Suppressor macrophage (primary cell): ENCODE measurements at places on chromosomes 3 and 15.
A peak's percentile ranks its signal among the peaks of the same experiment; 100 is the strongest.

- DNase-seq = peak; percentile 67
These were observed 213.7 kb downstream of the PDCD6IP start for GRCh38 chr3:34012102-34012461.

DNA sequence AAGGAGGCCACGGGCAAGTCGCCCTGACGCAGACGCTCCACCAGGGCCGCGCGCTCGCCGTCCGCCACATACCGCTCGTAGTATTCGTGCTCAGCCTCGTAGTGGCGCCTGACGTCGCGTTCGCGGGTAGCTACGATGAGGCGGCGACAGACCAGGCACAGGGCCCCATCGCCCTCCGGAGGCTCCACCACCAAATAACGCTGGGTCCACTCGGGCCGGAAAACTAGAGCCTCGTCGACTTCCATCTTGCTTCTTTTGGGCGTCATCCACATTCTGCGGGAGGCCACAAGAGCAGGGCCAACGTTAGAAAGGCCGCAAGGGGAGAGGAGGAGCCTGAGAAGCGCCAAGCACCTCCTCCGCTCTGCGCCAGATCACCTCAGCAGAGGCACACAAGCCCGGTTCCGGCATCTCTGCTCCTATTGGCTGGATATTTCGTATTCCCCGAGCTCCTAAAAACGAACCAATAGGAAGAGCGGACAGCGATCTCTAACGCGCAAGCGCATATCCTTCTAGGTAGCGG, at the start of gene EPM2AIP1:
EPM2AIP1 (minus strand) TSS at position 326 of the 520 bp plus-strand sequence; CDS start at position 272, 54 bp downstream.
- no peak for DNase-seq

DNA sequence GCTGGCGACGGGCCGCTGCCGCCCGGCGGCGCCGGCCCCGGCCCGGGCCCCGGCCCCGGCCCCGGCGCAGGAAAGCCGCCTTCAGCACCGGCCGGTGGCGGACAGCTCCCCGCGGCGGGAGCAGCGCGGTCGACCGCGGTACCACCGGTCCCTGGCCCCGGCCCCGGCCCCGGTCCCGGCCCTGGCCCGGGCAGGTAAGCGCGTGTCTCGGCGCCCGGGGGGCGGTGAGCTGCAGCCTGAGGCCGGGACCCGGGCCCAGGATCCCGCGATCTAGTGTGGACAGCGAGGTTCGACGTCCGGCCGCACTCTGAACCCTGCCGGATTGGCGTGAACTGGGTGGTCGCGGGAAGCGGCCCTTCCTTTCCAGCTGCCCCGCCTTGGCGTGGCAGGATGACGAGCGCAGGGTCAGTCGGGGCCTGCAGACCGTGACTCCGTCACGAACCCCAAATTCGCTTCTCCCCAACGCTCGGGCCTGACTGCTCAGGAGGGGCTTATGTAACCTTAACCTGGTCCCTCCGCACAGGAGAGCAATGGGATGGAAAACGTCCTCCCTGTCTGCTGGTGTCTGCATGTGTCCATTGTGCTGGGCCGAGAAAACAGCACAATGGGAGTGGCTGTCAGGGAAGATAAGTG, 472 bp downstream of the BSN start:
- DNase-seq = no peak

DNA sequence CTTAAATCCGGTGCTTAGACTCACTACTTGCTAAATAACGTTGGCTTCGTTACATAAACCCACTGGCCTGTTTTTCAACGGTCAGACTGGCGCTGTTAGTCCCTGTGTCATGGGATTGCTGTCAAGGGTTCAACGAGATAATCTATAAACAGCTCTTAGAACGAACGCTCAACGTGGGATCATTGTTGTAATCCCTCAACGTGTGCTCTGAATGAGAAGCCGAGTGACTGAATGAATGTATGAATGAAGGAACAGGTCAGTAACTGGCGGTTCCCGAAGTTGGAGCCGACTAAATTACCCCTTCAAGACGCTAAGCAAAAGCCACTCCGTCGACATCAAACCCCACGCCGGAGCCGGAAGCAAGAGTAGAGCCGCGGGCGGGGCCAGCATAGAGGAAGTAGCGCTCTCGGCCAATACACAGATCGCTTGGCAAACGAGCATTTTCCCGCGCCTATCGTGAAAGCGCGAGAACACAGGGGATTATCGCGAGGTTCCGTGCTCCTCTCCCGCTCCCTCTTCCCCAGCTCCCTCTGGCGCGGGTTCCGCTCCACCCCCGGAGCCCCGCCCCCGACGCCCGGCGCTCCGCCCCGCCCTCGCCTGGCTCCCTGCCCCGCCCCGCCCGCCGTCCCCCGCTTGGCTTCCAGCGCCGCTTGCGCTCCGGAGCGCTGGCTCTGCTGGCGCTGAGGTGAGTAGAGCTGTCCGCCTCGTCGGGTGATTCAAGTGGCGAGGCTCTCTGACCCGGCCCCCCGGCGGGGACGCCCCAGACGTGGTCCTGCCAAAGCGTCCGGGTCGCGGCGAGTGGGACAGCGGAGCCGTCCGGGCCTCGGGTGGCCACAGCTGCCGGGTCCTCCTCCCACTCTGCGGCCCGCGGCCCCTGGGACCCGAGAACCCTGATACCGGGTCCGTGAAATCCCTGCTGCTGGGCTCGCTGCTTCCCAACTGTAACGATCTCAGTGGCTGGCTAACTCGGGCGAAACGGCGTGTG, at the start of gene LRRC28:
LRRC28 (plus strand) TSS at position 625 of the 985 bp plus-strand sequence. CDS start 4,477 bp downstream, outside the sequence.
- DNase-seq = peak; percentile 100

- DNase-seq = no peak
These were observed 21.8 kb upstream of the SIAH2 start for GRCh38 chr3:150784747-150785125.

DNA sequence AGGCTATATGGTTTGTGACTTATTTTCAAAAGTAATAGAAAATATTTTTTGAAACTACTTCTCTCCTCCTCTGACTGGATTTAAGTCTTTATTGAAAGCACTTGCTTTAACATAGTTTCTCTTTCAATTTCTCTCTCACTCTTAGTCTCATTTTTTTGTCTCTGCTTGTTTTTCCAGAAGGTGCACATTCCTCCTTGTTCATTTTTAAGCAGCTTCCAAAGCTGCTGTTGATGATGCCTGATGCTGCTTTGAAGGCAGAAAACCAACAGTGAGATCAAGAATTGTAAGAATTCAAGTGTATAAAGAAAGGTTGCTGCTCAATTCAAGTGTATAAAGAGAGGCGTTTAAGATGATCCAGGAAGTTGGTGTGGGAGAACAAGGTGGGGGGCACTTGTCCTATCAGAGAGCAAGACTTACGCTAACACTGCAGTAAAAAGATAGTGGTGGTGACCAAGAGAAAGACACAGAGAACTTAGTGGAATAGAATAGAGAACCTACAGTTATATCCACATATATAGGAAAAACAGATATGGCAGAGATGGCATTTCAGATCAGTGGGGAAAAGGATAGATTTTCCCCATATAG, 12.1 kb downstream of the NR2C2 start:
- DNase-seq = no peak

DNA sequence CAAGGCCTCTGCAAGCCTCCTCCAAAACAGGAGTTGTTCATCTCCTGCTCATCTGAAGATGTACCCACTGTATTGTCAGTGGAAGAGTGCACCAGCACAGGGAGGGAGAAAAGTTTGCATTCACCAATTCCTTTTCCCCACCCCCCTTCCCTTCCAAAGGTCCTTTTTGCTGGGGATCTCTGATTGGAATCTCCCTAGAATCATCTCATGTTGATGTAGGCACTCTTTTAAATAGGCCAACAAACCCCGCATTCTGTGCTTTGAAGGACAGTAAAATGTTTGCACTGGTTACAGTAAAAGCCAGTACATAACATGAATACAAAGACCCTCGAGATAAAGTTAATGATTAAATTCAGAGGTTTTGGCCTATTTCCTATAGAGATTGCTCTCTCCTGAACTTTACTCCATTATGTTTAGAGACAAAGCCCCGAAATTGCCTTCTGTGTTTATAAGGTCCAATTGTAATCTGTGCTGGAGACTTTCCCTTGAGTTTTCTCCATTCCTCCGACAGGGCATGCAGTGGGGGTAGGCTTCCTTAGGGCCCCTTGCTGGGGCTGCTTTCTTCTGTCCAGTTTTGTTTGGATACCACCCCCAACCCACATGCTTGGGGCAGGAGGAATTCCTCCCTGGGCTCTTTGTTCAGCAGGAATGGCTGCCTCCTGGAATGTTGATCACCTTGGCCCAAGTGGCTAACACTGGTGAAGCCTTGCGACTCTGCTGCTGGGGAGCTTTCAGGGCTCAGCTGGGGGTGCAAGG, 22.5 kb downstream of the TRIM71 start:
- no peak for DNase-seq

GRCh38 chr3:27681249-27681748, 40.8 kb downstream of the EOMES start:
- peak; percentile 88 for DNase-seq

DNA sequence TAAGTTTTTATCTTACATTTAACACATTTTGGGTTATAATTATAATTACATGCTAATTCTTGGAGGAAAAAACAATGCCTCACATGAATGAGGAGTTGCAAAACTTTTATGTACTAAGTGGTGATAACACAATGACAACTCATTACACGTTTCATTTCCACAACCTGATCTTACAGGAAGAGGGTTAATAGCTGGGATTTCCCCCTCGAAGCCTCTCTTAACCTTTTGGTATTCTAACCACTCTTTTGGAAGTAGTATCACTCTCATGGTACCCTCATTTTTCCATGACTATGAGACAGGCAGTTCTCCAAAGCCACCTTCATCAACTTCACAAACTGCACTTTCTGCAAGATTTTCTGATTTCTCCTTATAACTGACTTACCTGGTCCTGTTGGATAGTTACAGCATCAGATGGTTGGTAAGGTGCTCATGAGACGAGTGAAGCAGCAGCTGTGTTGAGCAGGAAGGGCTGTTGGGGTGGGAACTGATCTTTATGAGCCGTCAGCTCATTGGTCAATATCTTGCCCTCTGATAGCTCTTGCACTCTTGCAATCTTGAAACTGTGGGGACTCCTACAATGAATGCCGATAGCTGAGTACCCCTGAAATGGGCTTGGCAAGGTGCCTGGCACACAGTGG, 41.6 kb downstream of the ACAN start:
- no peak for DNase-seq

DNA sequence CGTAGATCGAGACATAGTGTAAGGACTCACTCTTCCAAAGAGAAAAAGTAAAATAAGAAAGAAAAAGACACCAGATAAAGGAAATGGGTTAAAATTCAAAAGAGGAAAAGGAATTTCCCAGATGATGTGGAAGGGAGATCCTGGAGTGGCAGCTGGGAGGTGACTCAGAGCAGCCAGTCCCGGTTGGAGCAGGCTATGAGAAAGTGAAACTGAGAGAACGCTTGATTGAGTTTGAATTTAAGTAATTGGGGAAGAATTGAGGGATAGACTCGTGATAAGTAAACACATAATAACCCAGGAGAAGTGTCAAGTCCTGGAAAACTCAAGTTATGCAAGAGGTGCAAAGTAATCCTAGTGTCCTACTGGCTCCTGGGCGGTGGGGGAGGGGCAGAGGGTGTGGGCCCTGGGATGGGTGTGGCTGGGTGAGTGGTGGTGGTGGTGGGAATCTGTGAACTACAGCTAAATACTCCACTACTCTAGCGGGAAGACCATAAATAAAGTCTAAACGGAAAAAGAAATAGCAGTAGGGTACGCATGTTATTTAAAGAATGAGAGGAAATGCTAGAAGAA, 1.2 kb downstream of the PRR20G start:
- DNase-seq = no peak

- peak; percentile 34 for DNase-seq
These were observed at the start of gene TMEM202 for GRCh38 chr15:72397796-72398588. TSS of gene TMEM202 (plus strand) at chr15:72398305. CDS start at chr15:72398327, 22 bp downstream.

DNA sequence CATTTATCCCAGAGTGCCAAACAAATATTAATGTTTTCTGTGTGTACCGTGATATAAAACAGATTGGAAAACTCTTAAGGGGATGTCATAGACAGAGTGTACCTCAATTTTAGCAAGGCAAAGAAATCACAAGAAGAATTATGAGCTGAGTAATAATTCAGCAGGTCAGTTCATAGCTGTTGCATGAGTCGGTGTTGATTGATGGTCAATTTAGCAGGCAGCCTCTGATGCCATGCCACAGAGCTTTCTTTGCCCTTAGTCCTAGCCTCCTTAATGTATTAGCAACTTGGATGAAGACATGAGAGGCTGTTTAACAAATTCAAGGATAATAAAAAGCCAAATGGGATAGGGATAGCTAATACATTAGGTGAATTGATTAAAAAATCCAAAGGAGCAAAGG, 6.8 kb downstream of the SLC35A5 start:
- DNase-seq = no peak

DNA sequence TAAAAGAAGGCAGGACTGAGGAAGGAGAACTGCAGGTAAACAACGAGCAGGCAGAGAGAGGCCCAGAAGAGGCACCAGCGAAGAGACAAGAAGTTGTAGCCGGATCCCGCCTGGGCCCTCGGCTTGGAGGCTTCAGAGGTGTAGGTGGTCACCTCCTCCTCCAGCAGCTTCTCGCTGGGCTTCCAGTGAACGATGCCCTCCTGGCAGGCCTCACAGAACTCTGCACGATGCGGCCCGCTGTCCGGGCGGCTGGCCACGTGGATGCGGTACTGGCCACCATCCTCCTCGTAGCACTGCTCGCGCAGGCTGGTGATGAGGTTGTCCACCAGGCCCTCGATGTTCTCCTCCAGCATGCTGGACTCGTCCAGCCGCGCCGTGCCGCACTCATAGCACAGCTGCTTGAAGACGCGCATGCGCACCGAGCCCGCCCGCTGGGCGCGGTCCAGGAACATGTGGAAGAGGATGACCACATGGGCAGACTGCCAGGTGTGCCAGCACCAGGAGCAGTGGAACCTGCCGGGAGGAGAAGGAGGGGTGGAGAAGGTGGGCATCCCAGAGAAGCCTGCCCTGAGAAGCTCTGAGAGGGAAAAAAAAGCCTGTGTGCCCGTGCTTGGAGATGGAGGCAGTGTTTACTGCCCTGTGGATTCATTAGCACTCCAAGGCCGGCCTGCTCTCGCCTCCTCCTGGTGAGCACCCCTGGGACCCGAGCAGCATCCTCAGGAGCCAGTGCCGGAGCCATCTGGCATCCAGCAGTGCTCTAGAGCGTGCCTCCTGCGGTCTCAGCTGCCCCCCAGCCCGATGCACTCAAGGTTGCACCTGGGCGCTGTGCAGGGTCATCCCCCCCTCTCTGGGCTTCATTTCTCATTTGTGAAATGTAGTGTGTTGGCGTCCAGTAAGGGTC, 3.6 kb downstream of the RTP2 start:
- DNase-seq = no peak

- DNase-seq = no peak
These were observed 1.5 kb upstream of the ISLR start for GRCh38 chr15:74171965-74172541.

DNA sequence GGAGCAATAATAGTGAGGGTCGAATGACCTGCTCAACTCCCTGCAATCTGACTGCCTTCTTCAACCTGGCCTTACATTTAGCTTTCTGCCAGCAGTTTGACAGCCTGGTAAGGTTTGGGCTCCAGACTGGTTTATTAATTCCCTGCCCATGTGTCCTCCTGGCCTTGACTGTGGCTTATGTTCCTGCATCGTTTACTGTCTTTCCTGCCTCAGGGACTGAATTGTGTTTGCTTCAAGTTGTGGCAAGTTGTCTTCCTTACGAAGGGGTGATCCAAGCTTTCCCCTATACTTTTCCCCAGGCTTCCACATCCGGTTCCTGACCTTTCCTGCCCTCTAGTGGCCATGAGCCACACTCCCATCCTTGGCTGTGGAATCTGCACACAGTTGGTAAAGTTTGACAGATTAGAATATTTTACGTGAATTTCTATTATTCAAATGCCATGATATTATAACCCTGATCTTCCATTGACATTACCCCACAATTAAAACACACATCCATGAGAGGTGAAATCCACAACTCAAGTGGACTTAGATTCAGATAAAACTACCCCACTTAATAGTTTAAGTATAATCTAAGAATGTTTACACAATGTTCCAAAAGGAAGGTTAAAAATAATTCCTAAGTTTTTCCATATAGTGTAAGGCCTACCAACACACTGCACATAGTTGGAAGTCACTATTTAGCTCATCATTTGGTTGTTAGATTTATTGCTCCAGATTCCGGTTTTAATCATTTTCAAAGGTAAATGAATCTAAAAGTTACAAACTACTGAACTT, 95.7 kb downstream of the NEDD4 start:
- DNase-seq = peak; percentile 57
